Activated CD4-positive, alpha-beta T cell treated with anti-CD3 and anti-CD28 coated beads for 24 hours (primary cell): ENCODE measurements at places on chromosomes 3 and 15.

DNA sequence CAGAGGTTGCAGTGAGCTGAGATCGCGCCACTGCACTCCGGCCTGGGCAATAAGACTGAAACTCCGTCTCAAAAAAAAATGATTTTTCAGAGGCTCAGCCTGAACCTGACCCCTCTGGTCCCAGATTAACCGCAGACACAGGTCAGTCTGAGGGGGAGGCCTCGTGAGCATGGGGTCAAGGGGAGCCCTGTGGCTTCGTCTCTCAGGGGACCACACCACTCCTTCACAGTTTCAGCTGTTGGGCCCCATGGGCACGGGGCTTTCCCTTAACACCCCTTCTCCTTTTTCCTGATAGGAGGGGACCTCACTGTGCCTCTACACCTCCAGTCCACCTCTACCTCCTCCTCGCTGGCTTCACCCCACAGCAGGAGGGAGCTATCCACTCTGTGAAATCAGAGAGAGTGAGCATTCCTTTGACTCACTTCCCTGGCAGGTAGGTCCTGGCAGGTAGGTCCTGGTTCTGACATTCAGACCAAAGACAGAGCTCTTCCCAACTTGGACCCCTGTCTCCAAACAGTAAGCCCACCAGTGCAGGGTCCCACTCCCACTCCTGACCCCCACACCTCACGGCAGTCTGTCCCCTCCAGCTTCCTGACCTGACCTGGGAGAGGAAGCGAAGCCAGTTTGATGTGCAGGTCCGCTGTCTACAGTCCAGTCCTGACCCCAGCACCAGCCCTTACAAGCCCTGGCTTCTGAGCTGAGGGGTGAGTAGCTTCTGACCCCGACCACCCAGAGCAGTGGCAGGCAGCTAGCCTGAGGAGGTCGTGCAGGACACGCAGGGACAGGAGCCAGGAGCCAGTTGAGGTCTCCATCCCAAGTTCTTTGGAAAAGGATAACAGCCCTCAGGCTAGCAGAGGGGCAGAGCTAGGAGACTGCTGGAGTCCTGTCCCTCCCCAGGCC is 9.0 kb downstream of the RRP9 start:
- no peak for DNase-seq

DNA sequence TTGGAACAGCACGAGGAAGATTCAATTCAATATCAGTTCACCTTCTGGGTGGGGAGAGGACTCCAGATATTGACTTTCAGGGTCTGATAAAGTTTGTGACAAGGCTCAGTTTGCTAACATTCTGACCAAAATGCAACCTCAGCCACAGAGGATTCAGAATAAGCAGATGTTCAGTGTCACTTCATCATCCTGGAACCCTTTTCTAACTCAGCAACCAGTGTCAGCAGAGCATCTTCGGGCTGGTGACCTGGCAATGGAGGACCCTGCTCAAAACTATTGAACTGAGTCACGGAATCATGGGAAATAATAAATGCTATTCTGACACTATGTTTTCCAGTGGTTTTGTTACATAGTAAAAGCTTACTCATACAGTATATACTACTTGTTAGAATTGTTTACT is 433.4 kb upstream of the CFAP20DC start:
- DNase-seq, result no peak

DNA sequence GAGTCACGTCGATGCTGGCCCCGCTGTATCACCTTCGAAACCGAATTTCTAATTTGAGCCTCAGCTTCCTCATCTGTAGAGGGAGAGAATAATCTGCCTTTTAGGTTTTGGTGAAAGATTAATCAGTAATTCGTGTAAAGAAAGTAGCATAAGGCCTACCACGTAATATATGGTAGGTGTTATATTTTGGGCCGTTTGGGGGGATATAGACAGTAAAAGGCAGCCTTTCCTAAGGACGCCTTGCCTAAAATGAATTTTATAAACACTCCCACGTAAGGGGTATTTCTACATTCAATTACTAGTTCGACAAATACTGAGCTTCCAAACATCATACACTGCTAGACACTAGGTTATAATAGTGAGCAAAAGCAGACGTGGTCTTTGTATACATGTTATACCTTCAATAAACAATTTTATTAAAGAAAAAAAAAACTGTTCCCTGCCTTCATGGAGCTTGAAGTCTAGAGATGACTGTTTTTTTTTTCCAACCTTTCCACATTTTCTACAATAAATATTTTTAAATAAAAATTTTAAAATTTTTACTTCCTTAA is 737 bp downstream of the JAGN1 start:
- DNase-seq, result no peak

- DNase-seq, result no peak
Observed at GRCh38 chr3:123289391-123290106, 87.8 kb downstream of the SEC22A start.

GRCh38 chr3:88626456-88627120 is 476.8 kb downstream of the C3orf38 start:
- DNase-seq, result no peak

GRCh38 chr3:107065094-107065861 is 312.0 kb upstream of the CCDC54 start:
- DNase-seq, result no peak

GRCh38 chr3:37400945-37401344 is 226.6 kb upstream of the LRRFIP2 start:
- DNase-seq, result no peak

- no peak for DNase-seq
Observed at GRCh38 chr15:96403071-96403470, 72.6 kb downstream of the NR2F2 start.

GRCh38 chr3:28922376-28922775 is 358.5 kb upstream of the RBMS3 start:
- no peak for DNase-seq

DNA sequence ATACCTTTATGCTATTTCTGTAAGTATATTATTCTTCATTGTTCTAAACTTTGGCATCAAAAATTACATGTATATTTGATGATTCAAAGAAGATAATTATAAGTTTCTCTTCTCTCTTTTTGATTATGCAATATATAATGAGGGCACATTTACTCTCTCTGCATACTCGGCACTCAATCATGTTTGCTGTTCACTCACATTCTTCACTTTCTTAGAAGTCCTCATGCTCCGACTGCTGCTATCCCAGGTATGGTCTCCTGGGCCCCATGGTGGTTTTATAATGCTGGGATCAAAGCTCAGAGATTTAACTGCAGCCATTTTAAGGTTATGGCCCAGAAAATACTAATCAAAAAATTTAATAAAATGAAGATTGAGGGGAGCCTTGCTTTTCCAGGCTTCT is 529.7 kb upstream of the IL12A start:
- no peak for DNase-seq

DNA sequence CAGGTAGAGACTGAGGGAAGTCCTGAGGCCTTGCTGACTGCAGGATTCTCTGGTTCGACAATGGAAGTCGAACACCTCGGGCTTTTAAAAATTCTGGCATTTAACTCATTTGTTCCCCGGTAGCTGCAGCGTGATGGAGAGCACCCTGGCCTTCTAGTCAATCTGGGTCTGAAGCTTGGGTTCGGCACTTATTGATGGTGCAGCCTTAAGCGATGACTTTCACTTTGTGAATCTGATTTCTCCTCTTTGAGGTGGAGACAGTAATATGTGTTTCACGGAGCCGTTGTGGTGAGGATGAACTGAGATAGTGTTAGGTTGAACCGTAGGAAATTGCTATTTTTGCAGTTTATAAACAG is 621 bp upstream of the PARP6 start:
- no peak for DNase-seq

DNA sequence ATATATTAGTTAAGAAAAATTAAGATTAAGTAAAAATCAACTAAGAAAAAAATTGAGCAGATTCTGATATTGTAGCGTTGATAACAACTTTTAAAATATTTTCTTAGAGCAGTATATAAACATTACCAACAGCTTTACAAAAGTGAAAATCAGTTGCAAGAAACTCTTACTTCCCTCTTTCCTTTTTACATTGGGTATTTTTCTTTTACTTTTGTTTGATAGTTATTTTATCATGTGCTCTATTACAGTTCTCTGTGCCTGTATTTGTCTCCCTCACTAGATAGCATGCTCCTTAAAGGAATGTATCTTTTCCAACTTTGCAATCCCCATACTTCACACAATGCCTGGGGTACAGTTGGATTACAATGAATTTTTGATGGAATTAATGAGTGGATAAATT is 87.5 kb upstream of the P3H2 start:
- no peak for DNase-seq

- DNase-seq, result no peak
Observed at GRCh38 chr3:39088889-39089288, 18.5 kb downstream of the GORASP1 start.

- no peak for DNase-seq
Observed at GRCh38 chr3:155302891-155303290, 9.4 kb upstream of the STRIT1 start.

- DNase-seq, result no peak
Observed at GRCh38 chr15:88239594-88239993, 16.9 kb downstream of the NTRK3 start.

GRCh38 chr3:14810801-14811661 is 7.7 kb upstream of the FGD5 start:
- no peak for DNase-seq

DNA sequence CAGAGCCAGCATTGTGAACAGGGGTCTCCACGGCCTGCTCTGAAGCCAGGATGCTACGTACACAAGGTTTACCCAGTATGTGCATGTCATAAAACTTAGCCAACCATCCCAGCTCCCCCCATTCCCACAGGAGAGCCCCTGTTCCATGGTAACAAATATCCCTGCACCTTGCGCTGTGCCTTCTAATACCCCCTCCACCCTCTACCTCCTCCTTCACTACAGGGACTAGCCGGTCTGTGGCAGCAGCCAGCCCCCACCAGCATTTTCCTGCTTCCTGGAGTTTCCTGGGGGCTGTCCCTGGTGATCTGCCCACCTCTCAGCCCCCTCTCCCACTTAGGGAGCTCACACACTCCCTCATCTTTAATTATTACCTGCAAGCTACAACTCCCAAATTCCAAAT is 20.4 kb downstream of the ACSBG1 start:
- no peak for DNase-seq

GRCh38 chr15:71109130-71109529 is 6.1 kb upstream of the THSD4 start:
- no peak for DNase-seq

GRCh38 chr3:2872884-2873283 is 237.3 kb downstream of the IL5RA start:
- DNase-seq, result no peak

GRCh38 chr3:121747976-121748375 is 1.6 kb downstream of the GOLGB1 start:
- DNase-seq, result no peak

- no peak for DNase-seq
Observed at GRCh38 chr3:192057261-192057660, 596.3 kb downstream of the PYDC2 start.

- DNase-seq, result no peak
Observed at GRCh38 chr3:95272781-95273180, 1209.9 kb downstream of the NSUN3 start.

DNA sequence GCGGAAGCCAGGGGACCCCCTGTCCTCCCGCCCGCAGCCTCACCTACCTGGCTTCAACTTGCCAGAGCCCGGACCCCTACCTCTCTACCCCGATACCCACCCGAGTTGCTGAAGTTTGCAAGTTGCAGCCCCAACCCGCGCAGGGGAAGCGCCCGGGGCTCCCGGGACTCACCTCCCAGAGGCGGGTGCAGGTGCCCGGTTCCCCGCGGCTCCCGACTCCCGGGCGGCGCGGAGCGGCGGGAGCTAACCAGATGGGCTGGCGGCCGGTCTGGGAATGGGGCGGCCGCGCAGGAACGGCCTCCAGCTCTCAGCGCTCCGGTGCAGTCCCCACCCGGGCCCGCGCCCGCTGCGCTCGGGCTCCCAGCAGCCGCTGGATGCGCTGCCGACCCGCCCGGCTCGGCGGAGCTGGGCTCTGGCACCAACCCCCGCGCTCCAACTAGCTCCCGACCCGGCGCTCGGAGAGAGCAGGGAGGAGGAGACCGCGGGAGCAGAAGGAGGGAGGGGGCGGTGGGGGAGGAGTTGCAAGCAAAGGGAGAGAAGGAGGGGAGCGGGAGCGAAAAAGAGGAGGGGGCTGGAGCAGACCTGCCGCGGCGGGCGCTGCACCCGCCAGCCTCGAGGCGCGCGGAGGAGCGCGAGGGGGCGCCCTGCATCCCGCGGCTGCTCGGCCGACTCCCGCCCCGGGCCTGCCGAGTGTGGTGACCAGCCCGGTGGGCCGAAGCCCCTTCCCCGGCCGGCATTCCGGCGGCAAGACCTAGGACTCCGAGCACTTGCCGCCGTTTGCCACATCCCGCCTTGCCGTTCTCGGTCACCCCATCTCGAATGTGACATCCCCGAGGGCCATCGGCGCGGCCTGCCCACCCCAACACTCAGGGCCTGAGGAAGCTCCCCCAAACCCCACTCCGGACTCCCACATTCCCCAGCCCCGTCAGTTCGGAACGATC is at the start of gene SEMA5B:
TSS of gene SEMA5B (minus strand) at position 472 of the 941 bp plus-strand sequence. CDS start 66,500 bp downstream, outside the sequence.
- DNase-seq, result no peak

- DNase-seq, result no peak
Observed at GRCh38 chr3:39196671-39197356, 4.4 kb upstream of the XIRP1 start.

GRCh38 chr3:81470524-81471278 is 290.7 kb downstream of the GBE1 start:
- no peak for DNase-seq

- DNase-seq, result no peak
Observed at GRCh38 chr3:45976191-45977091, 19.2 kb downstream of the FYCO1 start.

GRCh38 chr3:88149509-88150362 is at the start of gene C3orf38:
Gene C3orf38, plus strand, starts transcription at chr3:88149959. Its CDS starts 94 bp downstream, at chr3:88150053.
- peak; percentile 56 for DNase-seq

DNA sequence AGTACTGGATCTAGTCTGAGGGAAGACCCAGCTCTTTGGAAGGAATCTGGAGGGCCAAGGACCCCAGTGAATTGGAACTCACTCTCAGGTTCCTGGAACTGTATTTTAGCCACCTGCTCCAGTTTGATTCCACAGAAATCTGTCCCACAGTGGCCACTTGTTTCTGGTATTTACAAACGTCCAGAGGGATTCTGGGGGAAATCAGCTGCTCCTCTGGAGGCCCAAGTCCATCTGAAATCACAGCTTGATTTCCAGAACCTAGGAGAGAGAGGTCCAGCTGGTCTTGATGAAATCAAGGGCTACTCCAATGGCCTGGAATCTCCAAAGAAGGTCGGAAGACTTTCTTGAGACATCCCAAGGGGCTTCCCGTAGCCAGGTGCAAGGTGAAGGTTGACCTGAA is 132.3 kb upstream of the UMPS start:
- no peak for DNase-seq
